ENCODE measurements at places on chromosomes 12 and 14.

- no peak for DNase-seq
Measured at GRCh38 chr14:36702474-36702873, 40.8 kb downstream of the PAX9 start.

DNA sequence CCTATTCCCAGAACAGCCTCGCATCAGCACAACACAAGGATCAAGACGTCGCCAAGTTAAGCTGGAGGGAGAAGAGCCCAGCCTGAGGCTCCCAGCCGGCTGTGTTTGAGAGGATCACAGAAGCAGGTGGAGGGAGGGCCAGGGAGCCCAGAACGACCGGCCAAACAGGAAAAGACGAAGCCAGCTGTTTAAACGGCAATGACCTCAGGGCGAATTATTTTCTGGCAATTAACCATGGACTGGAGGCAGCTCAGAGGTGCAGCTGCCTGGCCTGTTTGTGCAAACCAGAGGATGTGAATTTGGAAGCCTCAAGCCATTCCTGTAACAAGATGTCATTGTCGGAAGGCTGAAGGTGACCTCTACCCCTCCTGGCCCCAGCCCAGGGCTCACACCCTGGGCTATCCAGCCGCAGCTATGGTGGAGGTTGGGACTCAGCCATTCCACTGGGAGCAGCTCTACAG lies 175.8 kb upstream of the PRMT8 start:
- peak; percentile 87 for DNase-seq

DNA sequence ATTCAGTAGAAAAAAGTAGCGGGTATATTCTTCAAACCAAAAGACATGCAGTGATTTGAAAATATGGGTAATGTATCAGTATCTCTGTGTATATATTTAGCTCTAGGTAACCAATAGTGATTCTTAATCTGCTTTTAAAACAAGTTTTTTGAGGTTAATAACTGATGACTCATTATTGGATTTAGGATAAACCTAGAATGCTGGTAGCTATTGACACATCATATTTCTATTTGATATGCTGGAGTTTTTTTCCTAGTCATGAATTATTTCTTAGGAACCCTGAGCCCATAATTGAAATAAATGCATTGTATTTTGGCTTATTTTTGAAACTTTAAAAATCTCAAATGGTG lies 15.5 kb downstream of the ARF6 start:
- no peak for DNase-seq

- DNase-seq, result no peak
Measured at GRCh38 chr14:34177466-34177865, 226.6 kb upstream of the EGLN3 start.

- DNase-seq, result no peak
Measured at GRCh38 chr12:80977346-80977745, 39.6 kb upstream of the LIN7A start.

- peak; percentile 3 for DNase-seq
Measured at GRCh38 chr14:49447540-49448107, 138.6 kb downstream of the RPS29 start.

DNA sequence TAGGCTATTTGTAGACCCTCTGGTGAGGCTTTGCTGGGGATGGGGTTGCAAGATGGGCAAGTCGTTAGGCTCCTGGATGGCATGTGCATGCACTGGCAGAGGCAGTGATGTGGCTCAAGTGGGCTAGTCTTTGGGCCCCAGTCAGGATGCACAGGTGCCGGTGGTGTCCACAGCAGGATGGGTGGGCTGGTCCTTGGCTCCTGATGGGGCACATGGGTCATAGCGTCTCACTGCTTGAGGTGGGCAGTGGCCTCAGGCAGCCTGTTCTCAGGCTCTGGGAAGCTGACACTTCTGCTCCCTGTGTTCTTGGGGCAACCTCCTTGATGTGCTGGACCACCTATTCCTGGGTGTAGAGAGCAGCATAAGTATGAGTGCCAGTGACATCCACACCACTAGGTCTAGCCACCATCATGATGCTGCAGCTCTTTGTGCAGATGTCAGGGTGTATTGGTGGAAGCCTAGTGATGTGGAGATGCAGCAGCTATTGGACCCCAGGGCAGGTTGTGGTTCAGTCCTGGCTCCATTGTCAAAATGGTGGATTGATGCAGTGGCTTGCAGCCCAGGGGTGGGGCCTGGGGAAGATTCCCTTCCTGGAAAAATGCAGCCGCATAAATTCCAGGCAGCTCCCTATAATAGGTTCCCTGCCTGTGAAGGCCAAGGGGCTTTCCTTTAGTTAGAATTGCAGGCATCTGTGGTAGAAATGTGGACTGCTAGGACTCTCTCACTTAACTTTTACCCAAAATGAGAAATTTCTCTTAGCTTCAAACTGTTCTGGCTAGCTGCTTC lies 742.5 kb upstream of the MDGA2 start:
- no peak for DNase-seq

GRCh38 chr12:115650026-115650425 lies 627.5 kb downstream of the MED13L start:
- no peak for DNase-seq

- DNase-seq, result no peak
Measured at GRCh38 chr14:33376510-33376909, 437.8 kb downstream of the NPAS3 start.

DNA sequence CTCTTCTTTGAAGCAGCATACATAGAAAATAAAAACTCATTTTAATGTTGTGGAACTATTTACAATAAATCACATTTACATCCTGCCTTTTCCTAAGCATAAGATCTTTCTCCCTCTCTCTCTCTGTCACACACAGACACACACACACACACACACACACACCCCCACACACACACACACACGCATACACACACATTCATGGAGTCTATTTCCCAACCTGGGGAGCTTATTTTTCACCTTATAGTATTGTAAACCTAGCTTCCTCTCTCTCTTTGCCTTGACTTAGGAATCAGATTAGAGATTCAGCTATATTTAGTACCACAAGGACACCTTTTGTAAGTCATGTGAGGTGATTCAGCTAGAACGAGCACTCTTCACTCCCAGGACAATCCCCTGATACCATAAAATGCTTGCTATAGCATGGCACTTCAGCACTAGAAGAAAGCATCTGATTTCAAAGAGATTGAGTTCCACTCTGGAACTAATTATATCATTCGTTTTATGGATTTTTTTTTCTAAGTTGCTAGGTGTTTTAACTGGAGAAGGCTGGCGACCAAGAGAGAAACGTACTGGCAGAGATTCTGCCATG lies 23.6 kb downstream of the TMEM30B start:
- peak; percentile 59 for DNase-seq

GRCh38 chr14:104373055-104373854 lies 206.3 kb upstream of the C14orf180 start:
- DNase-seq, result no peak

Data from NCI-H1105 (cell line).